Amniotic epithelial cell (primary cell): ENCODE measurements at places on chromosomes 1 and 21.

DNA sequence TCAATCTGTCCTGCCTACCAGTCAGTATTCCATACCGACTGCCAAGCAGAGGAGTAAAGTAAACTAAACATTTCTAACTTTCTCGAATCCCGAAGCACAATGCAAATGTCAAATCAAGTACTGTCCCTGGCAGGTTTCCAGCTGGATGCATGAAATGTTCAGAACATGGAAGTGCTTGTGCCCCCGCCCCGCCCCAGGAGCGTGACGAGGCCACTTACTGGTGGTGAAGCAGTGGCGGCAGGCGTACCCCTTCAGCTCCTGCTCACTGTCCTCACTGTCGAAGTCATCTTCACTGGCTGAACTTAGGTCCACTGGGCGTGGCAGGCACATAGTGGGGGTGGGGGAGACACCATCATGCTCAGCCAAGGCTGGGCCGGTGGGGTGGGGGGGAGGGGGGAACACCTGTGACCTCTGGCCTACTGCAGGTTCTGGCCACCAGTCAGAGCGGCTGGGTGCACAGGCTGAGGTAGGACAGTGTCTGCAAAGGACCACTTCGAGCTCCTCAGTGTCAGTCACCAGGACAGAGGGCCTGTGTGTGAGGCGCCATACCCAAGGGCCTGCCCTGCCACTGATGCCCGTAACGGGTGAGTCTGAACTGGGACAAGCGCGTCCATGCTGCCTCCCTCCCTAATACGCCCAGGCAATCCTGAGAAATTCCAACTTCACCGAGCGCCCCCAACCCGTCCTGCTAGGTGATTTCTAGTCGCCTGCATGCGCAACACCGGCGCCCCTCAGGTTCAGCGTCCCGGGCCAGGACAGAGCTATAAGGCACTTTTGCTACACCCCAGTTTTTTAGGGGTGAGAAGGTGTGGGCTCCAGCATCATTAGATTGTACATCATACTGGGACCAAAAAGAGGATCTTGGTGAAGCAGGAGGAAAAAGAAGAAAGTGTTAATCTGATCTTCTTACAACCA lies 46.9 kb downstream of the SLC45A1 start:
- DNase-seq: no peak

GRCh38 chr1:47782414-47783166 lies 214.6 kb downstream of the TRABD2B start:
- no peak for DNase-seq

GRCh38 chr1:116152577-116152943 lies 41.4 kb downstream of the MAB21L3 start:
- DNase-seq: peak; percentile 7

GRCh38 chr1:209549443-209550205 lies 33.9 kb upstream of the CAMK1G start:
- DNase-seq: no peak

DNA sequence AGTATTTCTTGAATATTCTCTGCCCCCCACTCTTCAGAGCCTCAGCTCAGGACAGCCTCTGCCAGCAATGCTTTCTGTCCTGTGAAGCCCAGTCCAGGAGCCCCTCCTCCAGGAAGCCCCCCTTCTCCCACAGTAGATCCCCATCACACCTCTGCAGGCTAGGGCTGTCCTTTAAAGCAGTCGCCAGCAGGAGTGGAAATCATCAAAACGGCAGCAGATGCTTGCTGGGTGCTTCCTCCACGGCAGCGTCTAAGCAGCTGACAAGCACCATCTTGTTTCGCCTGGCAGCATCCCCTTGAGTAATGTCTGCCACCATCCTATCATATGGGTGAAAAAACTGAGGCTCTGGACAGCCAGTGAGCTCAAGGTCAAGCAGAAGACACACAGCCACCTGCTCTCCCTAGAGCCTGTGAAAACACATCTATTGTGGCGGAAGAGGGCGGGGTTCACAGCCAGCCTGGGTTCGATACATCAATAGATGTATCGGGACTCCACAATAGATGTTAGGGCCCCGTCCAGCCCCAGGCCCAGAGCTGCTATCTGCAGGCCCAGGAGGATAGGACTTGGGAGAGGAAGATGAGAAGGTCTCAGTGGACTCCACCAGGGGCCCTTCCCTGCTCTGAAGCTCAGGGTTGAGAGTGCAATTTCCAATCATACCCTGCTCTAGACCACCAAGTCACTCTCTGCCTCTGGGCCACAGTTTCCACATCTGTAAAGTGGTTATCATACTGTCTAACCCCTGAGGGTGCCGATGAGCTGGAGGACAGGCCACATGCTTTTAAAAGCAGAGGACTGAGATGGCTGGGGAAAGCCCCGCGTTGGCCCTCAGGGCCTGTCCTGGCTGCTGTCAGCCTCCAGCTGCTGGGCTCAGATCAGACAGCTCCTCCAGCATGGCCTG lies 17.5 kb downstream of the RUNX3 start:
- no peak for DNase-seq

DNA sequence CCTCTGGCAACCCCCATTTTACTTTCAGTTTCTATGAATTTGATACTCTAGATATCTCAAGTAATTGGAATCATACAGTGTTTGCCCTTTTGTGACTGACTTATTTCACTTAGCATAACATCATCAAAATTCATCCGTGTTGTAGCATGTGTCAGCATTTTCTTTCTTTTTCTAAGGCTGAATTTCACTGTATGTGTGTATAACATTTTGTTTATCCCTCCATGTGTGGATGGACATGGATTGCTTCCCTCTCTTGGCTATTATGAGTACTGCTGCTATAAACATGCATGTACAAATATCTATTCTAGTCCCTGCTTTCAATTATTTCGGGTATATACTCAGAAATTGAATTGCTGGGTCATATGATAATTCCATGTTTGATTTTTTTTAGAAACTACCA lies 97.3 kb downstream of the MAP3K21 start:
- no peak for DNase-seq

DNA sequence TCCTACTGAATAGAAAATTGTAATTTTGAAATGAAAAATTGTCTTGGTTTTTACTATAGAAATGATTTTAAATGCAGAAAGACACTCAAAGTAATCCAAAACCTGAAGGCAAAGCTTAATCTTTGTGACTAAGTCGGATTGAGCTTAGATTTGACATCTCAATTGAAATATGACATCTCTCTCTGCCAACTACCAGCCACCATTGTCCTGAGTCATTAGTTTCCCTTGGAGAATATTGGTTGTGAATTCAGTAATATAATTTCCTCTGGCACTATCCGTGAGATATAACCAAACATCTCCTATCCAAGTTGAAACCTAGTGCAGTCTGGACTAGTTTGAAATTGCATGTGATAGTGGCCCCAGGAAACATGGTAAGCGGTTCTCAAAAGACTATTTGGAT lies 37.1 kb downstream of the PLA2G4A start:
- DNase-seq: peak; percentile 30

DNA sequence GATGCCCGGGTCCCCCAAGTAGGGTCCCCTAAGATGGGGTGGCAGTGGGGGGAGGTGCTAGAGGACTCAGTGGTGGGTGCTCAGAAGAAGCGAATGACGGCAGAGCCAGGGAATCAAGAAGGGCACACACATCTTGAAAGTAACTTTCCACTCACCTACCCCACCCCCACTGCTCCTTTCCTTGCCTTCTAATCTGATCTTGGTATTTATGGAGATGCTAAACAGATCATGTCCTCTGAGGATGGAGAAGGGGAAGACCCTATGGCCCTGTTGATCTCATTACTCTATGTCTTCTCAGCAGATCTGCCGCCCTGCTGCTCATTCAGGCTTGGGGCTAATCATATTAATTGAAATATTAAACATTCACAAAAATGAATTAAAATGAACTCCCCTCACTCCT lies 2.1 kb upstream of the CELF3 start:
- no peak for DNase-seq

DNA sequence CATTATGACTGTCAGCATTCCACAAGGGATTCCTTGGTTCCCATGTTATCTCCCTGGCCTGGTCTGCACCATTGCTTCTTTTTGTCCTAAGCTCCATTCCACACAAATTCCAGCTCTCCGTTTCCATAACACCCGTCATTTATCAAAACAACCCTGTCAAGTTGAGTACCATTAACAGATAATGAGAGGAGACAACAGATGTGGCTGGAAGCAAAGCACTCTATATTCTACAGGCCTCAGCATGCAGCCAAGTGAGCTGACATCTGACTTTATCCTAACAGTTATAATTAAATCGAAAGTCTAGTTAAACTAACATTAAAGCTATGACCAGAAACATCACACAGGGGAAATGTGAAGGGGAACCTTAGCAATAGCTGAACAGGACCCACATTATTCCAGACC lies 110.4 kb downstream of the RERE start:
- peak; percentile 90 for DNase-seq

- no peak for DNase-seq
These were observed 36.4 kb downstream of the UBIAD1 start for GRCh38 chr1:11309385-11309784.

- DNase-seq: peak; percentile 94
These were observed 24.5 kb upstream of the KIRREL1 start for GRCh38 chr1:157968946-157969345.

DNA sequence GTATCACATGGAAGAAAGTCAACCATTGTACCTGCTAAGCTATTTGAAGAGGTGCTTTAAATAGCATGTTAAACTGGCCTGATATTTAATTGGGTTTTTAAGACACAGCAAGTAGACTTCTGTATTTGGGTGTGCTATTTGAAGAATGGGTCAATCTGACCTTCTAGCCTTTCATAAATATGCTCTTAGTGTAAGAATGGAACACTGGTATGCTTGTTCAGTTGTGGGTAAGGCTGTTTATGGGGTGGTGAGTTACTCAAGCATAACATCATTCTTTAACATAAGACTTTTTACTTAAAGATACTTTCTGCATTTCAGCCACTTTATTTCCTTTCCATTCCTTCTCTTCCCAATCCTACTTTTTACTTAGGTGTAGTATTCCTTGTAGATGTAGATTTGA lies 21.4 kb downstream of the AHCYL1 start:
- peak; percentile 48 for DNase-seq

DNA sequence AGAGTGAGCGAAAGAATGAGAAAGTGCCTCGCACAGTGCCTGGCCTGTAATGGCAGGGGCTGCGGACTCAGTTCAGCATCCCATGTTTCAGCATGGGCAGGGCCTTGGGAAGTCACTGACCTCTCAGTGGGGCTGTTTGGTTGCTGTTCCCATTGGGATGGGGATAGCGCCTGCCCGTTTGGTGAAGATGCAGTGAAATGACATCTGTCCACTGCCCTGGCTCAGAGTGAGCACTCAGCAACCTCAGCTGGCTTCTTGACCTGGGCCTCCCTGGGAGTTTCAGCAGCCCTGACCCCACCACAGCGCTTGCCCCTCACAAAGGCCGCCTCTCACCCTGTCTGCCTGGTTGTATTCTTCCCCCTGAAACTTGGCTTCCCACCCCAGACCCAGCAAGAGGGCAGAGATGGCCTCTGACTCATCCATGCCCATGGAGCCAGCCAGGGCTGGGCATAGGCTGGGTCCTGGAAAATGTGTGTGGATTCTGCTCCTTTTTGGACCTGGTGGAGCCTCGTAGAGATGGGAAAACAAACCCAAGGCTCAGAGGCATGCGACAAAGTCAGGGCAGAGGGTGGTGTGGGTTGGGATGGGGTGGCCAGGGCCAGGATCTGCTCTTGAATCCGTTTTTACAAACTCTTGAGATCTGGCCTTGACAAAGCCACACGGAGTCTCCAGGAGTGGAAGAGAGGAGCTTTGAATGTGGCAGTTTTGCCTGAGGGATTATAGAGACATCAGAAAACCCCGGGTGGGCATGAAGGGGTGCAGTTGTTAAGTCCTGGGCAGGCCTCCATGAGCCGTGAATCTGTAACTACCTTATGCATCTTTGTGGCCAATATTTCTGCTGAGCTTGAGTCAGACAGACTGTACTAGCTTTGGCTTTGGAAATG lies 1.2 kb downstream of the XKR8 start:
- no peak for DNase-seq

DNA sequence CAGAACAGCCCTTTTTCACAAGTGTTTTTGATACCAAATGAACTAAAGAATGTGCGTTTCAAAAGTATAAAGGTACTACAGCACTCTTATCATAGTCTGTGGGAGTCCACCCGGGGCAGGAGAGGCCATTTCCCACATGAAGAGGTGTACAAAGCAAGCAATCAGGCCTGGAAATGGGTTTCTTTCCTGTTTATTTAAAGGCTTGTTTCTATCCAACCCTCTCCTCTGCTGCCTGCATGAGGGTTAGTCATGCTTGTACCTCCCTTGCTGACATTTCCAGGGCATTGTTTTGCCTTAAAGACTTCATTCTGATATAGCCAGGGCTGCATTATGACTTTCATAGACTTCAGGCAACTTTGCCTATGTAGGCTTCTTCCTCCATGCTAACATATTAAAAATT lies 11.6 kb downstream of the SELP start:
- DNase-seq: no peak

- DNase-seq: no peak
These were observed 116.5 kb upstream of the IRF2BP2 start for GRCh38 chr1:234726359-234726943.

DNA sequence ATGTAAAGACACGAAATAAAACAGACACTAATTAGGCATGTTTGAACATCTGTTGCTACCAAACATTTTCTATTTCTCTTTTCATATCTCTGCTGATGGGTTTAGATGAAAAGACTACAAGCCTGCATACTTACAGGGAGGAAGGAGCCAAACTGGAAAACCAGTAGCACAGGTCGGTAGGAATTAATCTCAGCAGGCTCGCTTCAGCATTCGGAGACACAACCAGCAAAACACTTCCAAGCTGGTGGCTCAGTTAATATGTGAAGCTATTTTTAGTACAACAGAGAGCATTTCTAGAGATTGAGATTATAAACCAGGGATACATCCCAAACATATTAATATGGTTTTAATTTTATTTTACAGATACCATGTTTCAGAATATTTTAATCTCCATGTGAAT lies 300.9 kb upstream of the GREM2 start:
- DNase-seq: no peak
